ENCODE measurements at places on chromosomes 16 and 17.

- DNase-seq: no peak
Measured at GRCh38 chr17:31841850-31842194, 17.2 kb downstream of the COPRS start.

DNA sequence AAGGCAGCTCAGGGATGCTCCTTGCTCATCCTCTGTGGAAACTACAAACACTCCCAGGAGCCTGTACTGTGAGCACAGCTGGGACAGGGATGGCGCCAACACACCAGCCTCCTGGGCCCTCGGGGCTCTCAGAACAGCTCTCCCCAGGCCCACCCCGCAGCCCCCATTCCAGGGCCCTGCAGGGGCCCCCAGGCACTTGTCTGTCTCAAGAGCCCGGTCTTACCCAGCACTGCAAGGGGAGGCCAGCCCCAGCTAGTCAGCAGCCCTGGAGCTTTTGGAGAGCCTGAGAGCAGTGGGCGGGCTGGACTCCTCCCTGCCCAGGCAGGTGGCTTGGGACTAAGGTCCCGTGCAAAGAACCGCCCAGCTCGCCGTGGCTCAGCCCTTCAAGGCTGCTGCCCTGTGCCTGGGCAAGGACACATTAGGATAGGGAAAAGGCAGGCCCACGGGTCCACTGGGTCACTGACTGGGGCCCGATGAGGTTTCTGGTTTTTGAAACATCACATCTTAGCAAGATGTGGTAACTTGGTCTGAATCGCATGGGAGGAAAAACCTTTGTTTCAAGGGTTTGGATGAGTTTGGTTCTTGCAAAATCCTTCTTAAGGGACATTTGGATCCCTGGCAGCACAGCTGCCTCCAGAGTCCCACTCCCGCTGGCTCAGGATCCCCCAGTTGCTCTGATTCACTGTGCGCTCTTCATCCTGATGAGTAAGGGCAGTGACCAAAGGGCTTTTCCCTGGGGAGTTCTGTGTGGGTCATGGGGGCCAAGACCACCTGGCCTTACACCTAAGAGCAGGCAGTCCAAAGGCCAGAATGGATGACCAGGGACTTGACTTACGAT lies 2.8 kb downstream of the DNASE1L2 start:
- no peak for DNase-seq

GRCh38 chr17:34361478-34362061 lies 1.5 kb downstream of the CCL1 start:
- peak; percentile 88 for DNase-seq

DNA sequence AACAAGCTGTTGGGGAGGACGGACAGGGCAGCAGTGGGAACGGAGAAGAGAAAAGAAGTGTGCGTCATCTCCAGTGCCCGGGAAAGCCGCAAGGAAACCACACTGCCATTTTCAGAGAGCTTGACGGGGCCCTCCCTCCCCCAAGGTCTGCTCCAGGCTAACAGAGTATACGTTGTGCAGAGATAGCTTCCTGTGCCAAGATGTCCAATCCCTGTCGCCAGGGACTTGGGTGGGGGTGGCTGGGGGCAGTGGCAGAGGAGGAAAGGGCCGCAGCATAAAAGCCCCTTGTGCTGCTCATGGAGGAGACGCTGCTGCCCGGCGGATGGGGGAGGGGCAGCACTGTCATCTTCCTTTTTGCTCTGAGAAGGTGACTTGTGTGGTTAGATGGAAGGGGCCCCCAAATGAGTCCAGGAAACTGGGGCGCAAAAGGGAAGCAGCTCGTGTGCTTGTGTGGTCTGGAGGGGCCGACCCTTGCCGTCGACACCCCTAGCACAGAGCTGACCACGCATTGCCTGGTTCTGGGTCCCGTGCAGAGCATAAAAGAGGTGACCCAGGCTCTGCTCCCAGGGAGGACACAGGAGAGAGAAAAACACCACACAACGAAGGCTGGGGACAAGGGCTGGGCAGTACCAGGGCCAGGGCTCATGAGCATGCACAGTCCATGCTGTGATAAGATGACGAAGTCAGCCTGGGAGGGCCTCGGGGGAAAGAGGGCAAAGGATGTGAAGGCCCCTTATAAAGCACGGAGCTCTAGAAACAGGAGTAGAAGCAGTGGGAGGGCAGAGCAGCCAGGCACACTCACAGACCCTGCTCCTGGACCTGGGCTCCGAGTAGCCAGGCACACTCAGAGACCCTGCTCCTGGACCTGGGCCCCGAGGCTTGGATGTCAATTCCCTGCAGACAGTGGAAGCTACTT lies 372.7 kb downstream of the SLC39A11 start:
- DNase-seq: no peak

DNA sequence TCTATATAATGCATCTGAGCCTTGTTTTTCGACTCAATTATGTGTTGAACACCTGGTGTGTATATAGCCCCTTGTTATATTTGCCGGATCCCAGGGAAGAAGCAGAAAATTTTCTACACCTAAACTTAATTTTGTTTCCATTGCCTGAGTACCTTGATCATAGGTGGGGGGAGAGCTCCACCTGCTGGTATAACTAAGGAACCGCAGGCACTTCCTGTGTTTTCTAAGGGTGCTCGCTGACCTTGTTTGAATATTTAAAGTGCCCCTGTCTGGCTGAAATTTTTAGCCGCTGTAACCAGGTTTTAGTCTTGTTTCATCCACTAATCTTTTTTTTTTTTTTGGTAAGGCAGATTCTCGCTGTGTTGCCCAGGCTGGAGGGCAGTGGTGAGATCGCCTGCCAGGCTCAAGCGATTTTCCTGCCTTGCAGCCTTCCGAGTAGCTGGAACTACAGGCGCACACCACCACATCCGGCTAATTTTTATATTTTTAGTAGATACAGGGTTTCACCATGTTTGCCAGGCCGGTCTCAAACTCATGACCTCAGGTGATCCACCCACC lies 6.5 kb upstream of the NUBP1 start:
- peak; percentile 79 for DNase-seq

GRCh38 chr17:69188796-69189195 lies 39.8 kb downstream of the ABCA10 start:
- DNase-seq: no peak

DNA sequence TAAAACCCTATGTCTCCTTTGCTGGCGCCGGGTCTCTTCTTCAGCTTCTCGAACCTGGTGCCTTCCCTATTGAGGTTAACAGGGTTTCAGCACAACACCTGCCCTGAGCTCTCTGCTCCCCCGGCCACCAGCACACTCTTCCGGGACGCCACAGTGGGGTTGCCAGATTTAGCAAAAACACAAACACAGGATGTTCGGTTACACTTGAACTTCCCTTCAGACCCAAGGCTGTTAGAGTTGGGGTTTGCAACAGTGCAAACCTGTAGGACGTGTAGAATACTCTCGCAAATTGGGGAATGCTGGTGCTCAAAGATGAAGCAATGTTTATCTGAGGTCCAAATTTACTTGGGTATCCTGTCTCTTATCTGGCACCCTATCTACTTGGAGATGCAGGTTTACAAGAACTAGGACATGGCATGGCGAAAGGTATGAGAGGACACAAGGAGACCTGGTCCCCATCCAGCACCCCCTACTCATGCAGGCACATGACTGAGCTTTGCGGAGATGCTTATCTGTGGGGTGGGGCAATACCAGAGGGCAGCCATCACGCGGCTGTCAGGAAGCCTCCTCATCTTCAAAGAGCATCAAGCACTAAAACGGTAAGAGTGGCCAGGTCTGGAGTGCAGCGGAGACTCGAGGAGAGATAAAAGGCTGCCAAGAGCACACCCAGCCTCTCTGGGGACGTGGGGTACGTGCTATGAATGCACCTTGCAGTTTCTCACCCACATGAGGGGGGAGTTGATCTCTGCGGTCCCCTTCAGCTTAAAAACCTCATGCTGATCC lies 52.8 kb downstream of the SDK2 start:
- DNase-seq: no peak

DNA sequence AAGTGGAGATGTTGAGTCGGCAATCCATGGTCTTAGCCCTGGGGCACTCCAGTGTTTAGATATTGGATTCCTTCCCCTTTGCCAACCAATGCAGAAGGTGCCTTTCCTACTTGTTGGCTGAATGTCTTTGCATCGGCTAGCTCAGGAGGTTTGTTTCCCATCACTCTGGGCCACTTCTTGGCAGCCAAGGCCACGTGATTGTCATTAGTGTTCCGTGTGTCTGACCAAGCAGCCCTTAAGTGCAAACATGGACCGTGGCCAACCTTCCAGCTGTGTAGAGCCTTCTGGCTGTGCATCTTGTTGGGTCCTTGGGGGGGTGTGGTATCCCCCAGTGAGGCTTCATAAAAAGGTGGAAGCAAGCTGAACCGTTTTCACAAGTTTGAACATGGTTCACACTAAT lies 66.0 kb downstream of the GNAO1 start:
- DNase-seq: no peak

GRCh38 chr16:56469748-56470147 lies 18.4 kb downstream of the OGFOD1 start:
- DNase-seq: no peak

DNA sequence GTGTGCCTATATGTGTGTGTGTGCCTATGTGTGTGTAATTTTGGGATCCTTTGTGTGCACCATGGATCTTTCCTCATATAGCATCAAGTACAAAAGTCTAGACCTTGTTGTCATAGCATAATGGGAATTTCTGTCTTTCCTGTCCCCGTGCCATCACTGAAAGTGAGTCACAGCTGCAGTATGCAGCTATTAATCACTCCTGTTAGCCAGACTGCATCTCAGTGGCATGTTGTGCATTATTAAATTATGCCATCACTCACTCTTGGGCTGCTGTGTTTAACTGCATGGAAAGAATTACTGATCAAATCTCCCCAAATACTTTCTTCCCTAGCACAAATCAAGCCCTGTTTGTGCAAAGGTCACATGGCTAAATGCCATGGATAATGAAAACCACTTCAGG lies 92.4 kb downstream of the CBLN1 start:
- no peak for DNase-seq

DNA sequence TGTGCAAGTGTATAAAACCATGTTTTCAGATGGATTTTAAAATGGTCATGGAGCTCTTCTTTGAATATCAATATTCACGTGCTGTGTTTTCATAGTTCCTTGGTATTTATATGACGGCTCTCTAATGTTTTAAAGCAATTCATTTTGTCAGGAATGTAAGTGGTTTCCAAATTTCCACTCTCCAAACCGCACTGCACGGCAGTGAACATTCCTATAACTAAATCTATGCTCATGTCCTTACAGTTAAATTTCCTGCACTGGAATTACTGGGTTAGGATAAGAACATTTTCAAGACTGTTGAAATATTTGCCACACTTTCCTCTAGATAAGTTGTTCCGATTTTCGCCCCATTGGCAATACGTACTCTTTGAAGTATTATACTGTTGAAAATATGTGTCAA lies 398.9 kb downstream of the PMP22 start:
- no peak for DNase-seq

DNA sequence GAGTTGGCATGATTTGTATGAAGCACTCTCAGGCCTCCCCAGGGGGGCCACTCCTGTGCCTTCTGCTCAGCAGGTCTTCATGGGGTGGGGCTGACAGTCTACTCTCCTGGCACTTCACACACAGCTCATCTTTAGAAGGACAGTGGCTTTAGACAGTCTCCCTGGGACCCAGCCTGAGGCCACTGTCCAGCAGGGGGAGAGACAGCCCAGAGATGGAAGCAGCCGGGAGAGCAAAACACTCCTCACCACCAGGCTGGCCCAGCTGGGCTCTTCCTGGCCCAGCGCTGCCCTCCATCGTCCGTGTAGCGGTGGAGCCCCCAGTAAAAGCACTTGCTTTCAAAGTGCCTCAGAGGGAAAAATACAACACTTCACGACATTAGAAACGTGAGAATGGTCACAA lies 62.0 kb upstream of the CRHR1 start:
- no peak for DNase-seq
